ENCODE measurements at places on chromosomes 6 and 20.

GRCh38 chr20:10672624-10673127 is 1.1 kb downstream of the JAG1 start:
- DNase-seq, result no peak

DNA sequence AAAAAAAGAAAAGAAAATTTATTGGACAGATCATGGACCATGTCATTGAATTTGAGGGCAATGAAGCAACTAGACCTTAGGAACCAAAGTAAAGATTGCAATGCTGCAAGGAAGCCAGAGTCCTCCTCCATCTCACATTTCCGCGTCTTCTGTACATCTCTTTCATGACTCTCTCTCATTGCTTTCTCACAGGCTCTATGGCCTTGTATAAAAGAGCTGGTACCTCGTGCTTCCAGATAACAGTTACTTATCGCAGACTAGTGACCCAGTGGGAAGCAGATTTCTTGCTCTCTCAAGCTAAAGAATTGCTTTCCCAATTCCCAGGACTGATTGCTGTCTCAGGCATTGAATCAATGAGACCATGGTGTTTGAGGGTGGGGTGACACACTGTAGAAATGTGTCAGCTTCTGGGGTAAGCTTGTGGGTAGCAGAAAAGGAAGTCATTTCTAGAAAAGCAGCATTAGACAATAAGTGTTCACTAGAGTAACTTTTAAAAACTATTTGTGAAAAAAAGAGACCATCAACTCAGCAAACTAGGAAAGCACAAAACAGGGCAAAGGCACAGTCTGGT is 635.3 kb downstream of the UTRN start:
- DNase-seq, result no peak

DNA sequence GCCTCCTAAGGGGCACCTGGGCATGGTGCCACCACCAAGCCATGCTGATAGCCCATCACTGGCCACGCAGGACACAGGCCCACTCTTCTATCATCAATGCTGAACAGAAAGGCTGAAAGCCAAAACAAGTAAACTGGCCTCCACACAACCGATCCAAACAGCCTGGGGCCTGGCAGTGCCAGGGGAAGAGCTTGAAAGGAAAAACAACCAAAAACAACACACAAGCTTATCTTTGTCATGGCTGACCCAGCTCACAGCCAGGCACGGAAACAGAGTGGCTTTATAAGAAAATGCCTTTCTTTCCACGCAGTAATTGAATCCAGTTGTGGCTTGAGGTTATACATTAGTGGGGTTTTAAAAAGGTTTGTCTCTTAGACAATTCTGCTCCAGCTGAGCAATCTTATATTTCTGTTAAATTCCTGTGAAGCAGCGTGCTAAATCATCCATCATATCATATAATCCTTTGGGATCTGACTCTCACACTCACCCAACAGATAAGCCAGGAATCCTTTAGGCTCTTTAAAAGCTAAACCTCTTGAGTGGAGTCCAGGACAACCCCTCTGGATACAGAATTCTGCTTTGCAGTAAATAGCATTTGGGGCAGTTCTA is 65.4 kb upstream of the SLC22A16 start:
- DNase-seq, result no peak

- no peak for DNase-seq
Measured at GRCh38 chr20:10637031-10637559, 36.7 kb downstream of the JAG1 start.

DNA sequence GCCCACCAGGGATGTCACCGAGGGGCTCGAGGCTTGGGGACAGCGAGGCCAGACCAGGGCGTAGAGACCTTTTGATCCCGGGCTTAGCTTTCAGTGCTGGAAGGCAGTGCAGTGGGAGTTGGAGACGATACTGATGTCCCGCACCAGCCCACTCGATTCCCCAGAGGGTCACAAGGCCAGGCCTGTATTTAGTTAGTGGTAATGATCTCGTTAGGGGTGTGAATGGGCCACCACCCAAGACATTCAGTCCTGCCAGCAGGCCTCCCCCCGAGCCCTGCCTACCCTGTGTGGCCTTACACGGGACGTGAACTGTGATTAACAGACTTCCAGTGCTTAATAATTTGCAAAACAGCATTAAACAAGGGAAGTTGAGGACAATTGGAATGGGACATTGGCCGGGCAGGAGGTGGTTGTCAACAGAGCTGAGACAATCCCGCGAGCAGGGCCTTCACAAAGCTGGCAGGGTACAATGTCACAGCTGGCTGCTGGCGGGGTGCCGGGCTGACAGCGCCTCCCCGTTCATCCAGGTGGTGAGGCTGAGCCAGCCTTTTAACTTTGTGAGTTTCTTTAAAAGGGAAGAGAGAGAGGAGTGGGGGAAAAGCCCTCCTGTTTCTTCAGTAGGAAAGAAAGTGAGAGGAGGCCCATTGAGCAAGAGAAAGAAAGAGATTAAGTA is 175.3 kb upstream of the RALGAPA2 start:
- DNase-seq, result no peak

GRCh38 chr6:16397623-16398022 is 159.2 kb downstream of the GMPR start:
- no peak for DNase-seq

GRCh38 chr6:79964607-79965081 is 17.3 kb upstream of the ELOVL4 start:
- DNase-seq, result no peak

DNA sequence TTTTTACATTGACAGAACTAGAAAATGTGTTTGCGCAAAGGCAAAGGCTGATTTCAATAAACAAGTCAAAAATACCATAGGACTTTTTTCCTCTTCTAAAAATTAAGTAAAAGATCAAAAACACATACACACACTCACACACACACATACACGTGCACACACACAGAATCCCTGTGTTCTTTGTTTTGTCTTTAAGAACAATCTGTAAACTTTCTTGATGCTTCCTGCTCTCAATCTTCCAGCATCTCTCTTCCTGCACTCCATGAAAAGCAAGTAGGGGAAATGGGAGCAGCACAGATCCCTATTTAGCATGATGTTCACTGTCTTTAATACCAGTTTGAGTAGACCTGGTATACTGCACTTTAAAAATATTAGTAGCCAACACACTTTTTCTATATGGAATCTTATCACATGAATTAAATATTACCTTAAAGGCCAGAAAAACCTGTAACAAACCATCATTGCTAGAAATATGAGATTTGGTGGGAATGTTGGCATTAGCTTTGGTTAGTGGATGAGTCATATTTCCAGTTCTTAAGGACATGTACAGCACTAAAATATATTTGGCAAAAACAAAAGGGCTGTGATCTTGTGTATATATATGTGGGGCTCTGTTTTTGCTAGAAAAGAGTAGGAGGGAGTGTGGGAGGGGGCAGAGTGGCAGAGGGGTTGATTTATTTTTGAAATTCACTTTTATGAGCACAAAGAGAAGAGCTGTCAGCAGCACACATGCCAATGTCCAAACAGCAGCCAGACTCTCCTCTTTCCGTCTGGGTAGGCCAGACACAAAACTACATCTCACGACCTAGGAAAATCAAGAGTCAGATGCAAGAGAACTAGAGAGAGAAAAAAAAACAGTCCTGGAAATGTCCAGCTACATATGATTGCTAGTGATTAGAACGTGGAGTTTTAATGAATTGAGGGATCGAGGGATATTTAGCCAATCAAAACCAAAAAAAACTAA is 4.6 kb downstream of the PTPRK start:
- no peak for DNase-seq

GRCh38 chr6:84026721-84027164 is 6.8 kb upstream of the MRAP2 start:
- DNase-seq, result no peak

DNA sequence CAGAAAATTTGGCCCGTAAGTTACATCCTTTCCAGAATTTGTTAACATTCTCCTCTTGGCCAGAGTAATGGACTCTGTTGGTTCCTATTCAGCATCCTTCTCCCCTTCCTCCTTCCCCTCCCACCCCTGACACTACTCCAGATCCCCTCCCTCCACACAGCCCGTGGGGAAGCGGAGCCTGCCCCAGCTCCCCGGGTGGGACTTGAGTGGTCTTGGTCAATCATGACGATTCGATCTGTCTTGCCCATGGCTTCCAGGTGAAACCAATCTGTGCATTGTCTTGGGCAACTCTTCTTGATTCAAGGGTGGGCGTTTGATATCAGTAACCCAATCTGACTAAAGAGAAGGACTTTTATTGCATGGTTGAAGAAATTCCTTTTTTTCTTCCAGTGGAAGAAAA is 143.9 kb downstream of the ANKRD60 start:
- no peak for DNase-seq

DNA sequence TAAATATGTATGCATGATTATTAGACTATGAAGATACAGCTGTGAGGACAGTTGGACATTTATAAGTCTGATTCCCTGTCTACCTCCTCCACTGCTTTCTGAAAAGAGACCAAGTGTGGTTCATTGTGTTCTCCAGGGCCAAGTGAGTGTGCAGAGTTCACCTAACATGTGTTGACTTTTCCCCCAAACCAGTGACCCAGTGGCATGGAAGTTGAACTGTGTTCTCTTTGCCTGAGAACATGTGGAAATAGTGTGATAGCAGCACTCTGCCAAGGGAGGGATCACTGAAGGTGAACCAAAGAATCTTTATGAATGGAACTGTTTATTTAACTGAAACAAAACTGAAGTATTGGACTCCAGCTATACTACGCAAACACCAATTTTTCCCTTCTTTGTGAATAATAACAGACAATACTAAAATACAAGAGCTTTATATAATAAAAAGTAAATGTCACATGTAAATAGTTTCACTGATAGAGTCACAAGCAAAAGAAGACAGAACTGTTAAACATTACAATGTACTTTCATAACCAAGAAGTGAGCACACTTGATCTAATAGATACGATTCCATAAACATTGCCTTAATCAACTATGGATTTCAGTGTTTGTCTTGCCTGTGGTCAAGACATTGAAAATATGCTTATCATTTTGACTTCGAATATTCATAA is 200.3 kb upstream of the FUT9 start:
- DNase-seq, result no peak

DNA sequence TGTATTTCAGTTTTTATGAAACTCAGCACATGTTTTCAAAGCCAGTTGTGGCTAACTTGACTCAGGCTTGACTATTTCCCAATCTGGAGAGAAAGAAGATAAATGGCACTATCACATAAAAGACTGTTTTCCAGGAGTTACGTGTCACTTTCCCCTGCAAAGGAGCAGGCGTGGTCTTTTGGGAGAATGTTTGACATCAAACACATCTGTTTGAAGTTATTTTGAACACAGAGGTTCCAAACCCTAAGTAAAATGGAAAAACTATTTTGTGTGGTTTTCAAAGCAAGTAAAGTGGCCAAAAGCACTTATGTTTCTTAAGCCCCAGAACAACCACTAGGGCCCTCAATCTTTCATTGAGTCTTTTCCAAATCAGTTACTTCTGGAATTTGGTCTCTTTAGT is 89.7 kb downstream of the FOXF2 start:
- DNase-seq, result no peak

DNA sequence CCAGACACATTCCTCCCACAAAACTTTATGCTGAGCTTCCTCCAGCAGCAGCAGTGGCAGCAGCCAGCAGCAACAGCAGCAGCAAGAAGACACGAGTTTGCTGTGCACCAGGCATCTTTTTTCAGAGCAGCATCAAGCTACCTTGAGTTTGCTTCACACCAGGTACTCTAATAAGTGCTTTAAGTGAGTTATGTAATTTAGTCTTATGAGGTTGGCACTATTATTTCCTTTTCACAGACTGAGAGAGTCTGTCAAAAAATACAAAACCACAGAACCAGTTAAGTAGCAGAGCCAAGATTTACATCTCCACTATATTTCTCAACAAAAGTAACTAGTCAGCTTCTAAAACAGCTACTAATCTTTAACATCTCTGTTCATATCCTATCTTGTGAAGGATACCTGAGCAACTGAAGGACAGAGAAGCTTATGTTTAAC is 23.7 kb downstream of the RANBP9 start:
- DNase-seq, result no peak

- no peak for DNase-seq
Measured at GRCh38 chr20:60078351-60079250, 120.4 kb downstream of the CDH26 start.

DNA sequence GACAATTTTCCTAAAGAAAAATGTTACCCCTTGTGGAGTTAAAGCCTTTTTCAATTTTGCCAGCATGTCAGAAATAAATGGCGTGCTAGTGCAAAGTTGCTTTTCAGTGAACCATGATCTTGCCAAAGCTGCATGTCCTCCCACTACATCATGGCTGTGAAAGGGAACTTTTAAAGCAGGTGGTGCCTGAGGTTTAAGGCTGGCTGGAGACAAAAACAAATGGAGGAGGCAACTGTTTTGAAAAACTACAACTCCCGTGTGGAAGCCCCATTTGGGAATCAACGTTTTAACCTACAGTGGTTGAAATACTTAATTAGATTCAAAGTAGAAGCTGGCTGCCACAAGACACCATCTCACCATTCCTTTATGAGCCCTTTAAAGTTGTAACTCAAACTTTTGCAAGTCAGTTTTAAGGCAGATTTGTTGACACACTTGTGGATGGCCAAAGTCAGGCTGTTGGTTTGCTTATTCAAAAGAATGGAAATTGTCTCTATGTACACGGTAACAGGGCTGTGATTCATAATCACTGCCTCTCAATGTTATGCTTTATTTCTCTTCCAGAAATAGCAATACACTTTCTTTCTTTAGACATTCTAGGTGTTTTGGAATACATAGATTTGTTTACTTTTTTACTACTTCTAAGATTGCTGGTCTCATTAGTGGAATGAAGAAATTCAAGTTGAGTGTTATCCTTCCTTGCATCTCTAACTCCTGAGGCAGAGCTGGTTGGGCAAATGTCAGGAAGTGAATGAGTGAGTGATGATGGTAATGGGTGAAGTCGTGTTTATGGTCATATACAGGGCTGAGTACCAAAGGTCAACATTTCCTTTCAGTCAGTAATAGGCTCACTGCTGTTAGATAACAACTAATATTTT is 196.4 kb upstream of the GMDS start:
- DNase-seq, result no peak

GRCh38 chr20:10523443-10523842 is 88.3 kb downstream of the SLX4IP start:
- no peak for DNase-seq

GRCh38 chr6:73586416-73586974 is 65.7 kb upstream of the EEF1A1 start:
- DNase-seq, result no peak

- DNase-seq, result no peak
Measured at GRCh38 chr20:35773154-35773751, 1.4 kb downstream of the PHF20 start.

DNA sequence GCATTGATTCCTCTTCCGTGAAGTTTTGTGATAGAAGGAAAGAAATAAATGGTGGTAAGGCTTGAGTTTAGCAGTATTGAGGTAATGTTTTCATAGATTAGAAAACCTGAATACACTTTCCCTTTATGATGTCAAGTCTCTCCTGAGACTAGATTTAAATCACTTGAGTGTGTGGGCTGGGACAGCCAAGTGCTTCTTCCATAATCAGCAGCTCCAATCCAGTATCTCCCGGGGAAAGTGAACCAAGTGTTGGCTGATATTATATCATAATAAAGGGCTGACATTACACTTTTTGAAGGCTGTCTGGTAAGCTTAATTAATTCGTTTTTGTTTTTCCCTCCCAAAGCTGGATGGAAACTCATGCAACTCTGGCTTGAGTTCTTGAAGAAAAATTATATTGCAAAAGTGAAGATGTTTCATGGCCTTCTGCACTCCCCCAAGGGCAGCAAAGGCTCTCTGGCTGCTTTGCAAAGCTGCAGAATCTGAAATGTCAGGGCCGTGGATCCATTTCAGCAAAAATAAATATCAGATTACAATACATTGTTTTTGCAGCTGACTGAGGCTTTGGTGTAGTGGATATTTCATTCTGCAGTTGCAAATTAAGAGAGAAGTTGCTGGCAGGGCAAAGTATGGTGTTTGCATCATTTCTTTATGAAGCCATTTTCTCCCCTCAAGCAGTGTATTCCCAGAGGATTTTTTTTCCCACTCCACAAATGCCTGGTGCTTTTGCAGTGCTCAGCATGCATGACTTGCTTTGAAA is 101.2 kb downstream of the MKKS start:
- DNase-seq, result no peak

Data from GM18507 (cell line).